ENCODE measurements at places on chromosomes 2 and 18. TPM values are rescaled to one million over a fixed set of nuclear protein-coding genes. Genes with fewer than 3 reads are reported as not detected.

TNFAIP6 gene
- 1.5 TPM for total RNA-seq

- no peaks in the 10 kb centered on the region for H3K27me3 ChIP-seq
- DNase-seq, result no peak
- H3K27ac ChIP-seq, result peak overlapping the region; percentile 99
- H3K36me3 ChIP-seq, result no peaks in the 10 kb centered on the region
These were observed 156.0 kb downstream of the TGIF1 start for GRCh38 chr18:3605954-3606443.

GRCh38 chr2:170463206-170463537 lies 252.0 kb upstream of the SP5 start:
- H3K4me1 ChIP-seq, result no peaks in the 10 kb centered on the region
- no peaks in the 10 kb centered on the region for H3K36me3 ChIP-seq
- no peak overlapping the region for H3K27ac ChIP-seq
- H3K4me3 ChIP-seq, result no peak overlapping the region
- no peak for DNase-seq
- no peaks in the 10 kb centered on the region for H3K27me3 ChIP-seq

DNA sequence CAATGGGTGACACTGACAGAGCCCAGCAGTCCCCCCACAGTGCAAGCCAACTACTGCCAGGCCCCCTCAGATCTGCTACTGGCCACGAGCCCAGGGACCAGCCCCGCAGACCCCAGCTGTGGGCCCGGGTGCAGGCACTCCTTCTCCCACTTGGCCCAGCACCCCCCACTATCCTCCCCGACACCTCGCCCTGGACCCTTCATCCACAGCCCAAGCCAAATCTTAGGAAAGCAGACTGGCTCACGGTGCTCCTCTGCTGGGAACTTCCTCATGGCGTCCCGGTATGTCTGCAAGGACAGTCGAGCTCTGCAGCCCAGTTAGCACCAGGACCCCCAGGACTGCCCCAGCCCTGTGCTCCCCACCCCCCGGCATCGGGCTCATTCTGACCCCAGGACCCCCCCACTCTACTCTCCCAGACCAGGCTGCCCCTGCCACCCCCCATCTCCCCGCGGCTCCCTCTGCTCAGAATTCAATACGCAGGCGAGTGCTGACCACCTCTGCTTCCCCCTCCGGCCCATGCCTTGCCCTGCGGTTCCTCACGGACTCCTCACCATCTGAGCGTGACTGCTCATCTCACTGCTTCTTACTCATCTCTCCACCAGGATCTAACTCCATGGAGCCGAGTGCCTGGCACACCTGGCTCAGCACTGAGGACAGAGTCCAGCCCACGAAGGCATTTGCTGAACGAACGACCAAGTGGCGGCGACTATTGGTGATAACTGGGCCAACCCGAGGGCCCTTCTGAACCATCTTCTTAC lies 85.7 kb downstream of the PXDN start:
- H3K27ac ChIP-seq, result no peak overlapping the region
- peak; percentile 39 for DNase-seq
- no peak overlapping the region for H3K4me3 ChIP-seq
- H3K4me1 ChIP-seq, result peaks cover 30% of the 10 kb centered on the region
- H3K36me3 ChIP-seq, result peaks cover 71% of the 10 kb centered on the region

DNA sequence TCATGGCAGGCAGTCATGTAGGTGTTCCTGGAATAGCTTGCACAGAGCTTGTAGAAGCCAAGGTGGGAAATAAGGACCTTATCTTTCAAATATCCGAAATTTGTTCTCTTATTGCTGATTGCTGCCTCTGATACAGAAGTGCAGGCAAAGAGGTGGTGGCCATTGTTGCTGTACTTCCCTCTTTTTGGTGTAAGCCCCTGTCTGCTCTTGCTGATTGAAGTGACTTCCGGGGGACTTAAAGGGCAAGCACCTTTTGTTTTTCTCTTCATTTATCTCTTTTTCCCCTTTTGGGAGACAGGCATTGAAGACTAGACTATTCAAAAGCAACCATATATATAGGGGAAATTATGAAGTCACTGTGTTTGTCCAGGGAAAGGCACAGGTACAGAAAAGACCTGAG lies 131.6 kb upstream of the OTX1 start:
- 0 out of 2 replicates have a peak, but pooled peaks cover 4% of the 10 kb centered on the region for H3K4me1 ChIP-seq
- no peak overlapping the region for H3K27ac ChIP-seq
- H3K27me3 ChIP-seq, result no peaks in the 10 kb centered on the region
- no peak overlapping the region for H3K4me3 ChIP-seq

Measured in SJSA1 (cell line).